Right forelimb (tissue), 1 donor: ENCODE measurements at places on chromosomes 7 and 10.

- DNase-seq: no peak
Observed at GRCh38 chr7:151755131-151755801, 121.6 kb downstream of the PRKAG2 start.

DNA sequence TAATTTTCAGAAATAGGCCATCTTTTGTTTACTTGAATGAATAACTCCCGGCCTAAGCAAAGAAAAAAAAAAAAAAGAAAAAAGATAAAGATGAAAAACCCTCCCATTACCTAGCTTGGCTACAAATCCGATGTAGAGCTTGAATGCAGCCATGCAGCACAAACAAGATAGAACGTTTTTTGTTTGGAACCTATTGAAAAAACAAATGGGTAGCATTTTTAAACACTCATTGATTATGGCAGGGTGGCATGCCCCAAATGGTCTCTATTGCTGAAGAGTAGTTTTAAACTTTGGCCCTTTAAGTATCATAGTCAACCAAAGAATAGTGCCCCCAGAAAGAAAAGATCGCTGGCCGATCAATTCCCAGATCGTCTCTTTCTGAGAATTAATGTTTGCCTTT lies 84.4 kb downstream of the VTI1A start:
- no peak for DNase-seq

DNA sequence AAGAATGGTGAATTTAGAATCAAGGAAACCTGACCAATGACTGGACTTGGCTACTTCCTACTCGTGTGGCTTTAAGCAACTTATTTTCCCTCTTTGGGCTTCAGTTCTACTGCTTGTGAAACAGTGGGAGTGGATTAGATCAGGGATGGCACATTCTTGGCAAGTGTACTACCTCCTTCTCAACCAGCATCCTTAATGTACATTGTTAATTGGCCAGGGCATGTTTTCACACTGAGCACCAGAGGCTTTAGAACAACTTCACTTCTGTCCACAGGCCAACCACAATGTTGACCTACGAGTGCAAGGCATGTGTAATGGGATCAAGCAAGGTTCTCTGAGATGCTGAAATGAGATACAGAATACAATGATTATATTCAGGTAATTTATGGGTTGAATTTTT lies 315.3 kb downstream of the ADRA2A start:
- no peak for DNase-seq

- DNase-seq: no peak
Observed at GRCh38 chr7:30799206-30799975, 28.2 kb downstream of the MINDY4 start.

- no peak for DNase-seq
Observed at GRCh38 chr10:13787015-13787421, 200.3 kb downstream of the PRPF18 start.

- no peak for DNase-seq
Observed at GRCh38 chr10:110286841-110287240, 17.9 kb downstream of the SMNDC1 start.

DNA sequence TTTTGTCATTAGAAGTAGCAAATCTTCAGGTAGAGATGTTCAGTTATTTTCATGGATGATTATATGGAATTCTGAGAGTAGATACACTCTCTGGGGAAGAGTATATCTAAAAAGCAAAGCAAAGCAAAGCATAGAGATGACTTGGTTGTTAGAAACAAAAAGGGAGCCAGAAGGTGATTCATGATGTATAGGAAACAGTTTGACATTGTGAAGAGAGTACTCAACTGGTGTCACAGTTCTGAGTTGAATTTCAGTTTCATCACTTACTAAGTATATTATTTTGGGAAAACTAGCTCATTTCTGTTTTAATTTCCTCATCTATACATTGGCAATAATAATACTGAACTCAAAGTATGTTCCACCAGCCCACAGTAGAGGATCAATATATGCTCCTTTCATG lies 86.8 kb downstream of the SEMA3C start:
- no peak for DNase-seq

DNA sequence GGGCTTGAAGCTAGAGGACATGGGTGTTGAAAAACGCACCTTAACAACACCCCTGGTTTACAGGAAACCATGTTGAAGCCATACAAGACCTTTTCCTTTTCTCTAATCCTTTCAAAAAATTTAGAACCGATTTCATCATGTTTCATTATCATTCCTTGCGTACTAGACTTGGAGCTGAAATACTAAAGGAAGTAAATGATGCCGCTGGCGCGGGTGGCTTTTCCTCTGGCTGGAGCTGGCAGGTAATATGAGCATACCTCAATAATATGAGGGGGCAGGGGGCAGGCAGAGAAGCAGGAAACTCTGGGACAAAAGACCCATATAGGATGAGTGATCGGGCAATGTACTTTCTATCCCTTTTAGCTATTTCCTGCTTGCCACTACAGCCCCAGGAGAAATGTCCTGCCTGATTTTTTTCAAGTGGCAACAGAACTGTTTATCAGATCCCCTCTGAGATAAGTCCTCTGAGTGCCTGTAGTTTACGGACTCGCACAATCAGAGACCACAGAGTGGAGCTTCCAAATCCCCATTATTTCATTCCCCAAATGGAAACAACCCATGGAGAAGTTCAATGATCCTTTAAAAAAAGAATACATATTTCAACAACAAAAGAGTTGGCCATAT lies 450.1 kb downstream of the KCNMA1 start:
- DNase-seq: no peak

GRCh38 chr10:15585303-15585715 lies 134.4 kb downstream of the ITGA8 start:
- DNase-seq: peak; percentile 56

DNA sequence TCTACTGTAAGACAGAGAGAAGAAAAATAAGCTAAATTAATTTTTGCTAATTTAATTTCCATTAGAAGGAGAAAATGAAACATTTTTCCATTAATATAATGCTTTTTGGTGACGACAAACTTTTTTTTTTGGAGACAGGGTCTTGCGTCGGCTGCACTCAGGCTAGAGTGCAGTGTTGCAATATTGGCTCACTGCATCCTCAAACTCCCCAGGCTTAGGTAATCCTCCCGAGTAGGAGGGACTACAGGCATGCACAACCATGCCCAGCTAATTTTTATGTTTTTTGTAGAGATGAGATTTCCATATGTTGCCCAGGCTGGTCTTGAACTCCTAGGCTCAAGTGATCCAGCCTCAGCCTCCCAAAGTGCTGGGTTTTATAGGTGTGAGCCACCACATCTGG lies 229.8 kb upstream of the LRRN3 start:
- DNase-seq: no peak

GRCh38 chr10:18658271-18659124 lies 733 bp upstream of the ARL5B start:
- peak; percentile 62 for DNase-seq

GRCh38 chr10:88042160-88043100 lies 179.0 kb downstream of the PTEN start:
- DNase-seq: no peak

DNA sequence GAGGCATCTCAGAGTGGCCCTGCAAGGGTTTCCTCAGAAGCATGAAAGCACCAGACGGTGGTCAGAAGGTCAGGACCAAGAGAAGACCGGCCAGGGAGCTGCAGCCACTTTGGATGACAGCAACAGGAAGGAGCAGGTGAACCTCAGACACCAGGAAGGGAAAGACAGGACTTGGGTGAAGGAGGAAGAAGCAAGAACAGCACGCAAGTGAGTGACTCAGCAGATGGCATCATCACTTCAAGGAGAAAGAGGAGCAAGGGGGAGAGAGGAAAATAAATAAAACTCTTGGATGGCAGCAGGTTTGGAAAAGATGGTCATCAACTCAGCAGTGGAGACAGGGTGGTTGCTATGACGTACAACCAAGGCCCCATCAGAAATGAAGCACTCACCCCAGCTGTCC lies 31.6 kb downstream of the NCAPG2 start:
- no peak for DNase-seq

DNA sequence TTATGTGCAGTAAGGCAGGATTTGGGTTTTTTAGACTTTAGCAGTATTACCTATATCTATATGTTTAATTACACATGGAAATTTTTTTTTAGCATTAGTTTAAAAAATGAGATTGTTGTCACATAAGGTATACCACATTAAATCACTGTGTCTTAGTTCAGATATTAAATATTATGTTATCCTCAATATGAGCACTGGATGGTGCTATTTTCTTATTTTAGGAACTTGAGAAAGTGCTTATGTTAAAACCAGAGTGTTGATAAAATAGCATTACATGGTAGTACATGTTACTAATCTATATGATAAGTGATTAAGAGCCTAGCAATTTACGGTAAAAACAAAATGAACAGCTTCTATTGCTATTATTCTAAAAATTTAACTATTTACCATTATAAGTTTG lies 28.8 kb downstream of the MIOS start:
- DNase-seq: no peak

DNA sequence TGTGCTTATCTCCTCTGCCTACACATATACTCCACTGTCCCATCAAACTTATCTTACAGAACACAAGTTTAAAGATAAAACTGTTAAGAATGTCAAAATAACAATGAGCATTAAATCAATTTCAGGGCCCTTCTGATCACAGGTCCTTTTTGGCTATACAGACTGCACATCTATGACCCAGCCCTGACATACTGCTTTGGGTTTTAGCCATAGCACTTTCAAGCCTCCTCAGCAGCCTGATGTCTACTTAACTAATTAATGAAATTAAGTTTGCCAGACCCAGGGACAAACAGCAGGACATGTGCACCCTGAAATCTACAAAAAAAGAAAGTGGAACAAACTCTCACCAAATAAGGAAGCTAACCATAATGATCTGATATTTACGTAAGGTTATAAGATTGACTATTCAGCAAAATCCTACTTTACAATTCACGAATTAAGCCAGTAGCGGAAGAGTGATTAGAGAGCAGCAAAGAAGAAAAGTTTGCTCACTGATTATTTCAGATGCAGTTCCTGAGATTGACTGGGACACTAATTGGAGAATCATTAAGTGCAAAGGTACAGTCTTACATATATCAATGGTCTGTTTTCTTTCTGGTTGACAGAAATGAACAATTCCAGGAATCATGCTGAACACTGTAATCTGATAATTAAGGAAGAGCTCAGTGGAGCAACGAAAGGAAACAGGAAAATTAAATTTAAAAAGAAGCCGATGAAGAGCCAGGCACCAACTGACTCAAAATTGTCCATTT lies 669.3 kb upstream of the LRRN3 start:
- DNase-seq: no peak

GRCh38 chr7:5418285-5418582 lies 5.4 kb downstream of the TNRC18 start:
- DNase-seq: no peak

GRCh38 chr10:509361-510102 lies 179.9 kb downstream of the DIP2C start:
- DNase-seq: no peak

GRCh38 chr7:97372882-97373281 lies 255.4 kb downstream of the SDHAF3 start:
- no peak for DNase-seq

GRCh38 chr7:48587475-48587874 lies 336.9 kb upstream of the CDC14C start:
- DNase-seq: no peak
